GM12865 (cell line): ENCODE measurements at places on chromosomes 2 and 18.

GRCh38 chr2:57180042-57180567, 866.5 kb upstream of the VRK2 start:
- DNase-seq: no peak

DNA sequence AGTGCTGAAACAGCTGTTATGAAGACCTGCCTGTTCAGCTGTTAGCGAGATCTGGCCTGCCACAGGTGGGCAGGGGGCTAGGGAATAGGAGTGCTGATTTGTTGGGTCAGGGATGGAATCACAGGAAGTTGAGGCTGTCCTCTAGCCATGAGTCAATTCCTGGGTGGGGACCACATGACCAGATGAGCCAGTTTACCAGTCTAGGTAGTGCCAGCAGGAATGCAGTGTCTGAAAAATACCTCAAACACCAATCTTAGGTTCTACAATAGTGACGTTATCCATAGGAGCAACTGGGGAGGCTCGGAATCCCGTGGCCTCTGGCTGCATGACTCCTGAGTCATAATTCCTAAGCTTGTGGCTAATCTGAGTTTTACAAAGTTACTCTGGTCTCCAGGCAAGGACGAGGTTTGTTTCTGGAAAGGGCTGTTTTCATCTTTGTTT, 44.9 kb downstream of the DYSF start:
- DNase-seq: no peak

DNA sequence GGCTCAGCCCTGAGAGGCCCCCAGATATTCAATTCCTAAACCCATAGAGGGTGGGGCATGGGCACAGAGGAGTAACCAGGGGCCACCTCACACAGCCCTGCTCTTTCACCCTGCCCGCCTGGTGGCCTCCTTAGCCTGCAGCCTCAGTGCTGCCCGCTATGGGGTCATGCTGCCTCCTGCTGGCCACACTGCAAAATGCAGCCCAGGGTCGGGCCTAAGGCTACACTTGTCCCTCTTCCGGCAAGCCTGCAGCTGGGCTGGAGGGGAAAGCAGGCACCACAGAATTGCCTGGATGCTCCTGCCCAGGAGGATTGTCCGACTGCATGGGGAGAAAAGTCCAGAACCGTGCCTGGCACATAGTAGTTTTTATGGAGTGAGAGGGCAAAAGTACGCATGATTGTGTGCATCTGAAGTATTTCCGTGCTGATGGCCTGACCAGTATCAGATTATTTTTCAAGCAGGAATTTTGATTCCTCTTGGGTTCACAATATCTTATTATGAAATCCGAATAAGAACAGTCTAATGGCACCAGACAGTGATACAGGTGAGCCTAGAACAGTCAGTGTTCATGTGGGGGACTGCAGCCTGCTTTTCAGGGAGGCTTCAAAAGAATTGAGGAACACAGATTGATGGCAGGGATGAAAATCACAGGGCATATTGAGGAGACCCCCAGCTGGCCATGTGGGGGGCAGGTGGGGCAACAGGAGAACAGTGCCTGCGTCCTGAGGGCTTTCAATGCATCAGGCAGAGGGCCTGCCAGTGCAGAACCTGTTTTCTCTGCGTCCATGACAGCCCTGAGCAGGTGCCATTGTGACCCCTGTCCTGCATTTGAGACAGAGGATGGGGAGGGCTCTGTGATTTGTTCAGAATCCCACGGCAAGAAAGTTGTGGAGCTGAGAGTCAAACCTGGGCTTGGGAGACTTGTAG, 51.2 kb upstream of the ALPP start:
- DNase-seq: peak; percentile 82

DNA sequence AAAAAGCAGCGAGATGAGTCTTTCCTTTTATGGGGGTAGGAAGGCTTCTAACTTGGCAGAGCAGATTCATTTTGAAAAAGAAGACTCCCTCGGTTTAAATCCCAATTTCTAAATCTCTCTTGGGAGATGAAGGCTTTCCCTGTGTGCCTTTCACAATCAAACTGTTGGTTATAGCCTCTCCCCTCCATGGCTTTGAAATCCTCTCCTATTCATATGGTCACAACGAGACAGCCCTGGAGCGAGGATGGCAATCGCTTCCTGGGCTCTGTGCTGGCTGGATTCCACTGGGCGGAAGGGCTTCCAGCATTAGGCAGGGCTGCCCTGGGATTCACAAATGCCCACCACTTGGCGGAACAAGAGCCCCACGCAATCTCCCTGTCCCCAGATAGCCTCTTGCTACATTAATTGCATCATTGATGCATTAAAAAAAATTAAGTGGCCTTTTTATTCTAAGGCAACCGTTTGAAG, 1.6 kb downstream of the CAVIN2 start:
- no peak for DNase-seq

DNA sequence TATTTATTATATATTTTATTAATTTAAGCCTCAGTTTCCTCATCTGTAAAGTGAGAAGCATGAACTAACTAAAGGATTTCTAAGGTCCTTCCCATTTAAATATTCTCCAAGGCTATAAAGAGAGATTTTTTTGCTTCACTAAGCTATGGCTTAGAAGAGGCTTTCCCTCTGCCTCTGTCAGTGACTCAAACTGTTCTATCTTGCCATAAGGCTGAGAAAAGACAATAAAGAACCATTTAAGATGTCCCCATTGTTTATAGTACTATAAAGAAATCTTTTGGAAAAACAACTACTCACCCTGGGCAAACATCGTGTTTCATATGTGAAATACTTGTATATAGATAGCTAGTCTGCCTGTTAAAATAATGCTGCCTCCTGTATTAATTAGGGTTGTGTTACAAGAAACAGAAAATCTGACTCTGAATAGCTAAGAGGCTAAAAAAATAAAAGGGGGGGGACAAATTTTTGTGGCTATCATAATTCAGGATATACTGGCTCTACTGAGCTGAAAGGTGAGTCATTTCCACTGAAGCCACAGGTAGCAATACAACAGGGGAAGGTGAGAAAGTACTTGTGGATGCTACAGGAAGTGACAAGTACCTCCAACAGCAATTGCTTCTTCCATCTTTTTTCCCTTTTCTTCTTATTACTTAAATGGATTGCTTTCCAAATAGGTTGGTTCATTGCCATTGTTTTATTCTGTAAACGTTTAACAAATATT, 25.4 kb downstream of the EPHA4 start:
- no peak for DNase-seq

GRCh38 chr2:188450732-188451483, 159.2 kb downstream of the GULP1 start:
- no peak for DNase-seq

DNA sequence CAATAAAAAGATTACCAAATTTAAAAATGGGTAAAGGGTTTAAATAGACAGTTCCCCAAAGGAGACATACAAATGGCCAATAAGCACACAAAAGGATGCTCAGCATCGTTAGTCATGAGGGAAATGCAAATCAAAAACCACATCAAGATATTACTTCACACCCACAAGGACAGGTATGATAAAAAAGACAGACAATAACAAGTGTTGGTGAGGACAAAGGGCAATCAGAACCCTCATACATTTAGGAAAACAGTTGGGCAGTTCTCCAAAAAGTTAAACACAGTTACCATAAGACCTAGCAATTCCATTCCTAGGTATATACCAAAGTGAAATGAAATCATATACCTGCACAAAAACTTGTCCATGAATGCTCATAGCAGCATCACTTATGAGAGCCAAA, 14.5 kb downstream of the CREG2 start:
- no peak for DNase-seq

GRCh38 chr2:7241041-7241745, 324.0 kb downstream of the RNF144A start:
- DNase-seq: no peak

DNA sequence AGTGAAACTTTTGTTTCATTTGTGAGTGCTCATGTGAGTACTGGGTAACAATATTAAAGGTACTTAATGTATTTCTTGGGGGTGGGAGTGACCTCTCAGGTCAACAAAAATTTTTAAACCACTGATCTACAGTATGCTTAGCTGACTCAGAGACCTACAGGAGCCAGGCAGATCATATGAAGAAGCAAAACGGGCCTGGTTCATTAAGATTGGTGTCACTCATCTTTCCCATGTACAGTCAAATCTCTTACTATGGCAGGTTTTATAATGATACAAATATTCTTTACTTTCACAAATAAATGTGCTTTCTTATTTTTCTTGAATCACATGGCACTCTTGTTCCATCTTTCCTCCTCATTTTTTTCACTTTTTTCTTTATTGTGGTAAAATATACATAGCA, 7.7 kb upstream of the TMSB10 start:
- peak; percentile 44 for DNase-seq

DNA sequence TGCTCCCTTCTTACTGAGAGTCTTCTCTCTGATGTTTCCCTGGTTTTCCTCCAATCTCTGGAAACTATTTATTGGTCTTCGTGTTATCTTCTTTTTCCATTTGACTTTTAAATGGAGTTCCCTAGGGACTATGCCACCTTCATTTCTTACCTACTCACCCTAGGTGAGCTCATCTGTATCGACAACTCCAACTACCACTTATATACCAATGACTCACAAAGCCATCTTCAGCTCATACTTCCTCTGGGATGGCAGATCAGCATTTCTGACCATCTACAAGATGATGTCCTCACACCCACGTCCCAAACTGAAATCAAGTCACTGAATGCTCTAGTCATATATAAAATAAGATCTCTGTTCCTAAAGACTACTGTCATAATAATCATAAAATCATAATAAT, 40.6 kb downstream of the CFAP210 start:
- no peak for DNase-seq

- DNase-seq: no peak
Observed at GRCh38 chr2:39689272-39689841, 23.6 kb downstream of the TMEM178A start.

DNA sequence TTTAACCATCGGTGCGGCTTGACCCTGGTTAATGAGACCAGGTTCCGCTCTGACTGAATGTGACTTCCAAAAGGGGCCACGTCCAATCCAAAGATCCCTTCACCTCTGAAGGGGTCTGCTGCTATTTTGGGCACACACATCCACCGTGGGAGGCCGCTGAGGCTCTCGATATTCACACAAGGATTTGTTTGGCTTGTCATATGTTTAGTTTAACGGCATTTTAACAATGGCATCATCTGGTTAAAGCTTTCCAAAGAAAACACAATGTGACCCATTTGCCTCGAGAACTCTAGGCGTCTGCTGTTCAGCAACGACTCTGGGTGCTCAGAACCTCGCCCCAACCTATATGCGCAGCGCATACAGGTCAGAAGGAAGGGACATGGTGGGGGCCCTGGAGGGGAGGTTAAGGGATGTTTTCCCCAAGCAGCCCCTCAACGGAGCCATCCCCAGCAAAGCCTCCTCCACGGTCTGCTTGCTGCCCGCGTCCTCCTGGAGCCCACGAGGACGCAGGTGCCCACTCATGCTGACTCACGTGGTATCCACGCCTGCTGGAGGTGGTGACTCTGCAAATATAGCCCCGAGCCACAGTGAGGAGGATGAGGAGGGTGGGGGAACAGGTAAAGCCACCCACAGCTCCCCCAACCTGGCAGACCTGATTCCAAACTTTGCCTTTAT, 260.3 kb downstream of the HDAC4 start:
- no peak for DNase-seq

DNA sequence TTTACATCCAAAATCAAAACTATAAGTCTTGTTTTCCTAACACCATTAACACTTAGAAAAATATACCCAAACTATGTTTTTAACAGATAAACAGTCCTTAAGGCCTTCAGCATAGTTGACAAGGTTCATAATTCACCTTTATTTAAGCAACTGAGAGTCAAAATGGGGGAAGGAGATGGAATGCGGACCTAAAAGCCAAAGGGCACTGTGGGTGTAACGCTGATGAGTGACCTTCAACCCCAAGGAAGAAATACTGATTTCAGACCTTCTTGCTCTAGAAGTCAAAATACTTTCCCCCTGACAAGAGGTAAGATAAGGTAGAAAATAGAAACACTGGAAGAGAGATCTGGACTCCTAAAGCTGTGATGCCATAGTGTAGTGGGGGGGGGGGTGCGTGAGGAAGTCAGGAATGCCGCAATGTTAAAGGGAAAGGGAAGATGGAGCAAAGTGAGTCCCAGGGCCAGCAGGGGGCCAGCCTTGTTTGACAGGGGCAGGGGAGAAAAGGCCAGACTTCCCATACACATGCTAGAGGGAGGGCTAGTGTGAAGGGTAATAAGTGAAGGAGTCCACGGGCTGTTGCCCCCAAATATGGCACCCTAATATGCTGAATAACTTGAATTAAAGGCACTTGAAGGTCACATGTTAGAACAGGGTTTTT, 31.4 kb downstream of the CCDC93 start:
- no peak for DNase-seq

- DNase-seq: no peak
Observed at GRCh38 chr2:69817729-69818501, 11.5 kb upstream of the GMCL1 start.

GRCh38 chr2:152488075-152488474, 153.1 kb downstream of the FMNL2 start:
- DNase-seq: no peak

DNA sequence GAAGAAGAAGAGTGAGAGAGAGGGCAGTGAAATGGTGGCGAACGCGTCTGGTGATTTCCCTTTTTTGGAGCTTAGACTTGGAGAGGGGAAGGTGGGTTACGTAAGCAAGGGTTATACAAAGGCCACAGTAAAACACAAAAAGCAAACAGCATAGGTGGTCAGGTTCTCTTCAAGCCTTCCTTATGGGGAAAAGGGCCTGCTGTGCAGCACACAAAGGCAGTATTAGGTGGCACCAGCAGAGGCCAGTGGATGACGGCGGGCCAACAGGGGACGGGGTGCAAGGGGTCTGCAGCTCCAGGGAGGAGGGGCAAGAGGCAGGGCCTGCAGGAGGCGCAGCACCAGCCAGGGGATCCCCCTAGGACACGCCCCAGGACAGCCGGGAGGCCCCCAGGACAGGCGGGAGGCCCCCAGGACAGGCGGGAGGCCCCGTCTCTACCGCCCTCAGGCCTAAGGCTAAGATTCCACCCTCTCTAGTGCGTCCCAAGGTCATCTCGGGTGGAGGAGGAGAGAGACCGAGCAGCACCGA, 32.6 kb upstream of the NPC1 start:
- peak; percentile 36 for DNase-seq

- DNase-seq: no peak
Observed at GRCh38 chr2:161955211-161955610, 118.8 kb downstream of the DPP4 start.

DNA sequence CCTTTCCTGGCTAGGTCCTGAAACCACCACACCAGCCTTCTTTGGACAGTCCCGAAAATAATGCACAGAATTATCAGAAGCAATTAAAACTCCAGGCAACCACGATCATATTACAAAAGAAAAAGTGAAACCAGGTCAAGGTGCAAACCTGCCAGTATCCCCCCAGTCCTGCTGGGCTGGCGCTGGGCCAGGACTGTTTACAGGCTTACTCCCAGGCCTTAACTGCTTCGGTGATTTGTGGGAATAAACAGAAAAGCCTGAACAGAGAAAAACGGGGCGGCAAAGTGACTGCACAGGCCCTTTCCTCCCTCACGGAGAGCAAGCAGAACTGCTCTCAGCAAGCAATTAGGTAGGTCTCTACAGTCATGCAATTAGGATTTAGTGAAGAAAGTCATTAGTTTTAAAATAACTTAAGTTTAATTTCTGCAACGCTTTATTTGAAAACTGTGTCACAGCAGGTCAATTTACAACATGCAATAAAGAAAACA, 1.3 kb downstream of the HDAC4 start:
- DNase-seq: peak; percentile 50

- peak; percentile 57 for DNase-seq
Observed at GRCh38 chr2:95389245-95390119, 13.0 kb upstream of the FAHD2A start.

- DNase-seq: no peak
Observed at GRCh38 chr18:74682141-74682990, 84.7 kb downstream of the ZNF407 start.
